Right renal cortex interstitium (tissue), 3 donors: ENCODE measurements at places on chromosomes 7 and 10.

DNA sequence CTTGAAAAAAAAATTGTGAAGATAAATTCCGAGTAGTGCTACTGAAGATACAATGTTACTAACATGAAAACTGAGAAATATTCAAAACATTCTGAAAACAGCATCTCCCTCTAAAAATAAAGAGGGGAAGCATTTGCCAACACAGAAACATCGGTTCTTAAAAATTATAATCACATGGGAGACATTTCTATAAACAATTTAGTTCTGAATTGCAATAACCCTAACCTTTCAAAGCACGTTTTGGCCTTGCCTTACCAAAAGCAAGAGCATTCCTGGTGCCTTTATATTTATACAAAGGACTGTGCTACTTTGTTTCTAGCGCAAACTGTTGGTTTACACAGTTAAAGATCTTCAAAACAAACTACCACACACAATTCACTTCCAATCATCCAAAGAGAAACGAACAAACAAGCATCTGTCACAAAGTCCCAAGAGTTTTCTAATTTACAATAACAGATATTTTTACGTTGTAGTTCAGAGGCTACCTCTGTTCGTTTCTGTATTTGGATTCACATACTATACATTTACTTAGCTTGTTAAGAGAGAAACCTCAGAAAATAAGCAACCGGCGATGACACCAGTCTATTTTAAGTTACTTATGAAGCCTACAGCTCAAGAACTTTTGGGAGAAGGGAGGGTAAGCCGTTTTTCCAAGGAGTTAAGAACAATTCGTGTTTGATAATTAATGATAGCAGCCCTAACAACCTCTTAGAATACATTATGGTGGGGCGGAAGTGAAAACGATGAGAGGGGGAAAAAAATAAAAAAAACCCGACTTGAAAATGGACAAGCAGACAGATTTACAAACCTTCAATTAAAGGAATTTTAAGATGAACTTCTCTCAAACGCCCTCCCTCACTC, 1.3 kb downstream of the ABI1 start:
- no peak for DNase-seq

DNA sequence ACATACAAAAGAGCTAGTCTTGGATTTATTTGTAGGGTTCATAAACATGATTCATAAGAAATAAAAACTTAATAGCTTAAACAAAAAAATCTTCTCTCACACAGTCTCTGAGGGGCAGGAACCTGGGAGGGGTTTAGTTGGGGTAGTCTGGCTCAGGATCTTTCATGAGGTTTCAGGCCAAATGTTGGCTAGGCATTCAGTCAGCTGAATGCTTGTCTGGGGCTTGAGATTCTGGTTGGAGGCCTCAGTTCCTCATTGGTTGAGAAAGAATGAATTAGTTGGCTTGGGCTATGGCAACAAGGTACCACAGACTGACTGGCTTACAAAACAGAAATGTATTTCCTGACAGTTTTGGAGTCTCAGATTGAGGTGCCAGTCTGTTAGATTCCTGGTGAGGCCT, 74.3 kb downstream of the ANKRD7 start:
- no peak for DNase-seq

GRCh38 chr10:26574783-26575182, 122.7 kb upstream of the PDSS1 start:
- no peak for DNase-seq

DNA sequence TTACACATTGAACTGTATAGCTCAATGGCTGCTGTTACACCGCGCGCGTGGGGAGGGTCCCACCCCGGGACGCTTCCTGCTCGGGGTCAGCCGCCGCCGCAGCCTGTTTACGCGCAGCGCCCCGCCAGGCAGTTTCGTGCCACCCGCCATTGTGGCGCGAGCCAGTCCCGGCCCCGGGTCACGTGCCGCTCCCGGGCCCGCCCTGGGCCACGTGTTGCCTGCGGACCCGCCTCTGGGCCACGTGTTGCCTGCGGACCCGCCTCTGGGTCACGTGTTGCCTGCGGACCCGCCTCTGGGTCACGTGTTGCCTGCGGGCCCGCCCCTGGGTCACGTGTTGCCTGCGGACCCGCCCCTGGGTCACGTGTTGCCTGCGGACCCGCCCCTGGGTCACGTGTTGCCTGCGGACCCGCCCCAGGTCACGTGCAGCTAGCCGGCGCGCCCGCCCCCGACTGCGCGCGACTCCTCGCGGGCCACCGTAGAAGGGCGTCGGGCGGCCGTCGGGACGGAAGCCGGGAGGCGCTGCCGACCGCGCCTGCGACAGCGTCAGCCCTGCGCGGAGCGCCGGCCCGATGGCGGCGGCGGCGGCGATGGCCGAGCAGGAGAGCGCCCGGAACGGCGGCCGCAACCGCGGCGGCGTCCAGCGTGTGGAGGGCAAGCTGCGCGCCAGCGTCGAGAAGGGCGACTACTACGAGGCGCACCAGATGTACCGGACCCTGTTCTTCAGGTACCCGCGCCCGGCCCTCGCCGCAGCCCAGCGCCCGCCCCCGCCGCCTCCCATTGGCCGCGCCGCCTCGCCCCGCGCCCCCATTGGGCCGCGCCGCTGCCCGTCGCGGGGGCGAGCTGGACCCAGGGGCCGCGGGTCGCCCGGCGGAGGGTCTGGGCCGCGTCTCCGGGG, at the start of gene GET4:
Gene GET4 (plus strand): TSS at position 478 of the 895 bp plus-strand sequence. CDS start 92 bp downstream, at position 570.
- DNase-seq: peak; percentile 87

- no peak for DNase-seq
Measured at GRCh38 chr7:87853237-87853864, 22.8 kb downstream of the SLC25A40 start.

DNA sequence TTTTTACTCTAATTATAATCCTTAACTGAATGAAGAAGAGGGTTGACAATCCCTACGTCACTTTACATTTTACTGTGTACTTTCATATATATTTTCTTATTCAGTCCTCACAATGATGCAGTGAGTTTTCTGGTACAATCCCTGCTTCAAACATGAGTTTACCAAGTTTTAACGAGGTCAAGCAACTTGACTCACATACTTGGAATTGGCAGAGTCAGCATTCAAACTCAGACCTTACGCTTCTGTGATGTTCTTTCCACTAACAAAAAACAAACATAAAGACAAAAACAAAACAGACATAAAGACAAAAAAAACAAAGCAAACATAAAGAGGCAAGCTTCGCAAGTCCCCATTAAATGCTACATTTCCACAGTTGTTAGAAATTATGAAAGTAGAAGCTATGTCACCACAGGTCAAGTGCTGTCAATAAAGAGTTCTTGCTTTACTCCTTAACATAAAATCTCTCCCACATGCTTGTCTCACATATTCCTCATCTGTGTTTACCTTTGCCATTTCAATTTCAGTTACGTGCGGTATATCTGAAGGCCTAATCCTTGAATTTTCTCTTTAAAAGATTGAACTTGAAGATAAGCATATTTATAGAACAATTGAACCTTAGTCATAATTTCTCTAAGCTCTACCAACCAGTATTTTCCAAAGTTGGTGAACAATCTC, 217.3 kb downstream of the CELF2 start:
- DNase-seq: no peak

DNA sequence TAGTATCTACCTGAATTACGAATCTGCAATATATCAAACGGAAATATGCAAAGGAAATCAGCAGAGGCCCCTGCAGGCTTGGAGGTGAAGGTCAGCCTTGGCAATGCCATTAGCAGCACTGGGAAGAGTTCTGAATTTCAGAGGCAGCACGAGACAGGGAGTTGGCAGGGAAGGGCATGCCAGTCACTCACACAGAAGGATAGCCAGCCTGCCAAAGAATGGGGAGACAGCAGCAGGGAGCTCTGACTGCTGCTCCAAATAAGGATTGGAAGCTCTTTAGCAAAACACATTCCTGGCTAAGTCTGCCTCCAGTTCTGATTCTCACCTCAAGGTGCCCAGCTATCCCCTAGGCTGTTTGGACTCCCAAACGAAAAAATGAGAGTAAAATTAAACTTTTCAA, 188.0 kb downstream of the PDE1C start:
- no peak for DNase-seq
